ENCODE measurements at places on chromosomes 12 and 14.

GRCh38 chr12:124480469-124481256 lies 86.7 kb downstream of the NCOR2 start:
- no peak for DNase-seq

DNA sequence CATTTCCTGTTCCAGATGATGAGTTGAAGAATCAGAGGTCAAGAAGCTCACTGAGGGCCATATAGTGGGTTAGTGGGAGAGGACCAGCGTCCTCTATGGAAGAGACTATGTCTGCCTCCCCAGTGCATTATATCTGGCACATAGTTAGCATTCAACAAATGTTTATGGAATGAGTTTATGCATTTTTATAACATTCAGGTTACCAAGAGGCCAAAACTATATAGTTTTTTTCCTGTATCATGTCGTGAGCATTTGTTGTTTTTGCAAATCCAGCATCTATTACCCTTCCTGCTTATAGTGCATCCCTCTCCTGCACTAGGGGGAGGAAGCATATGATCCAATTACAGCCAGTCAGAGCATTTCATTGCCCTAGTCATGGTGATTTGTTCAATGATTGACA lies 60.6 kb downstream of the SUDS3 start:
- no peak for DNase-seq

DNA sequence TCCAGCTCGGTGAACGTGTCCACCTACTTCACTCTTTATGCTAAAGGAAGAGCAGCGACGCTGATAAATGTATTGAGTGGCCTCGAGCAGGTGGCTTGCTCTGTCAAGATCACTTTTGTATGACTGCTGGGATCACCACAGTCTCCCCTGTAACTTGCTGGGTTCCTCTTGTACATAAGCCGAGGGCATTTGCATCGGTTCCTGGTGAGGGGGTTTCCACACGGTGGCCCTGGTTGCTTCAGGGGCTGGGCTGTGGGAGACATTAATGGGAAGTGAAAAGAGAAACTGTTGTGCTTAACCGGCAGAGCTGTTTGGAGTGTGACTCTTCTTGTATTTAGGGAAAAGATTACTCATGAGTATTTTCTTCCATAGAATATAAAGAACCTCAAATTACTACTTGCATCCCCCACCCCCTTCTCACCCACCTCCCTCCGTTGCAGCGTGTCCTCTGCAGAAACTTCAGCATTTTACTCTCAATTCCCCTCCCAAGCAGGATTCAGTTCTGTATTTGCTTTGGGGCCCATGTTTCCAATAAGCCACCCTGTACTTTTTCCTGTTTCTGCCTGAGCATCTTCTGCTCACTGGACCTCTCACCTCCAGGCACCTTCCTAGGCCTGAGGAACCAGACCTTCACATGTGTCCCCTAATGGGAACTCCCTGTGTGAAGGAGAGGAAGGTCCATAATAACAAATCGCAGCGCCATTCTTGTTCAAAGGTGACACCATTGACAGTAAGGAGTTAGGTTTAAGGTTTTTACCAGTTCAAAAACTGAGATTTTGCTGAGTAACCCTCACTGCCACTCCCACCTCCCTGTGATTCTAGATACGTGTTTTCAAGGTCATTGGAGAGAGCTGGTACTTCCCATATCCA lies 187.0 kb downstream of the ETV6 start:
- peak; percentile 58 for DNase-seq

DNA sequence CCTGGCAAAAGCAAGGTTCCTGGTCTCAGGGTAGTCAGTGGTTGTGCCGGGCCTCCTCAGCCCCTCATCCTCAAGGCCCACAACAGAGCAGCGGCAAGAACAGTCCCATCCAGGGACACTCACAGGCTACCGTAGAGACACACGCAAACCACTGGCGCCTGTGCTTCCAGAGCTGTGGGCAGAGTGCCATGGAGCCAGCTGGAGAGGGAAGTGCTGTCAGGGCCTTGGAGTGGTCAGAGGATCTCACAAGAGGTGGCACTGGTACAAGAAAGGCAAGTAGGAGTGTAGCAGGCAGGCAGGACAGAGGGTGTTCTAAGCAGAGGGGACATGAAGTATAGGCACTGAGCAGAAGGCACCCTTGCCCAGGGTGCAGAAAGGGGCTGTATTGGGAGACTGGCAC lies 34.6 kb downstream of the ANKRD9 start:
- DNase-seq = no peak

- no peak for DNase-seq
Measured at GRCh38 chr14:41130274-41130673, 476.4 kb upstream of the LRFN5 start.

GRCh38 chr12:49054096-49054495 lies 6.5 kb downstream of the KMT2D start:
- DNase-seq = no peak

- DNase-seq = no peak
Measured at GRCh38 chr14:90426663-90427062, 29.8 kb downstream of the CALM1 start.

- no peak for DNase-seq
Measured at GRCh38 chr14:24079491-24080141, 8.3 kb downstream of the CPNE6 start.

DNA sequence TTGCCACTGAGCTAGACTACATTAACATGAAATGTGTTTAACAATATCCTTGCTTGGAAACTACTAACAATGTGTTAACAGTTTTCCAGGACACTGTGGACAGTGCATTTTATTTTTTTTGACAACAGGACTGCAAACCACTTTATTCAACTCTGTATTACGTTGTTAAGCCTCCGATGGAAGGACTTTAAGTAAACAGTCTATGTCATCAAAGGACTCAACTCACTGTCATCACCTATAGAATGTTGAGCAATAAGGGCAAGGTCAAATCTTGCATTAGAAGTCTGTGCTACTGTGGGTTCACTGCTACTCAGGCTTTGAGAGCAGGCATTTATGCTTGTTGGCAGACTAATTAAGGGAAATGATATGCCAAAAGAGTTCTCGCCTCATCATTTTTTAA lies 483.7 kb downstream of the FLRT2 start:
- DNase-seq = no peak

GRCh38 chr12:117063162-117063911 lies 35.9 kb downstream of the TESC start:
- no peak for DNase-seq

- no peak for DNase-seq
Measured at GRCh38 chr12:50132505-50133135, 20.6 kb downstream of the COX14 start.

- no peak for DNase-seq
Measured at GRCh38 chr14:55607386-55607785, 27.4 kb downstream of the KTN1 start.

DNA sequence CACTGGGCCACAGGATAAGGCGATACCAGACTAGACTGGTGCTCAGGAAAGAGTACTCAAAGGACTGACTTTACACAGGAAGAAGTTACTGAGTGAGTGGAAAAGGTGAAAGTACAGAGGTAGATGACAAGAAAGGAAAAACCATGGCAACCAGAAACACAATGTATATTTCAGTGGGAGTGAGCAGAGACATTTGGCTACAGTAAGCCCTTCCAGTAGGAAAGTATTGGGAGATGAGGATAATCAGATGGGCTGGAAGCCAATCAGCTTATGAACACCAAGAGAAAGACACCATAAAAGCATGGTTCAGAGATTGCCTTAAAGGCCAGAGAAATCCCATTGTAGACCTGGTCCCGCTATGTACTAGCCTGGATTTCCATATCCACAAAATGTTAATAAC lies 51.6 kb downstream of the TMTC1 start:
- DNase-seq = no peak

GRCh38 chr14:68723808-68724268 lies 69.0 kb downstream of the ZFP36L1 start:
- no peak for DNase-seq

DNA sequence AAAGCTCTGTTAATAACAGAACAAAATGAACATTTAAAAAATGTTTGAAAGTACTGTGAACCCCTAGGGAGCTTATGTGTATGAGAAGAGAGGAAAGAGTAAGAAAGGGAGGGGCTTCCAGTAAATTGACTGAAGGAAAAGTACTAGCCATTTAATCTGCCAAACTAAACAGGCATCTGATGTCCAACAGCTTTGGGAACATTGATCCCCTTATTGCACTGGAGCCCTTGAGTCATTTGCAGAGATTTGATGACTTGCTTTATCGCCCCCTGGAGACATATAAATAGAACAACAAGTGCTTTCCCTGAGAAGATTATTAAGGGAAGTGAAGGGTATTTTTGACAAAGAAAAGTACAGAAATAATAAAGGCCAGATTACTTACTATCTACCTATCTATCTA lies 319.3 kb upstream of the NOVA1 start:
- no peak for DNase-seq

DNA sequence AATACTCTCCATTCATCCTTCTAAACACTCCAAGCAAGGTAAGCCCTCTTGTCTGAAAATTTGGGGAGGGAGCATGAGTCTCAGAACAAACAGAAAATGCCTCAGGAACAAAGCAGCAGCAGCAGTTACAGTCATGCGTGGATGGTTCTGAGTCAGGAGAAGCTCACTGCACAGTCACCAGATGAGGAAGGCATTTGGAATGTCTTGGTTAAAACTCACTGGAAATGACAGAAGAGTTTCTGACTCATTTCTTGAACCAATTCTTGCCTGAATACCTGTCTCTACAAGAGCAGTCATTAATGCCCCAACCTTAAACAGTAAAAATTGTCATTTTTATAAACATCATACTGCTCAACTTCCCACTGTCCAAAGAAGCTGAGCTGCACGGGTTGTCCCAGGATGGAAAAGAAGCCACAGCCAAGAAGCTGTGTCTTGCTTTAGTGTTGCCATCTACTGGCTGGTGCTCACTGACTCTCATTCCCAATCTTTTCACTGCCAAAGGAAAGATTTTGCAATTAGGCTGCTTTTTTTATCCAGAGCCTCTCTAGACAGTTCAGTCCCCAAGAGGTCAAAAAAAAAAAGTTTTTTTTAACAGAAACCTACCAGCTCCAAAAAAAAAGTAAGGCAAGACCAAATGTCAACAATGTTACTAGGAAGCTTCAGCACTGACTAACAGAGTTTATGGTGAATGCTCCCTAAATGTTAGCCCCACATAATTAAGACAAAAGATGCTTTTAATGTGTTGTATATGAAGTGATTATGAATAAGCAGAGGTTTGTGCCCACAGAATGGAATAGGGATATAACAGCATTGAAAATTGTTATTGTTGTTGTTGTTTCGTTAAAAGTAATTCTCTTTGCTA lies 40.4 kb downstream of the KICS2 start:
- no peak for DNase-seq

DNA sequence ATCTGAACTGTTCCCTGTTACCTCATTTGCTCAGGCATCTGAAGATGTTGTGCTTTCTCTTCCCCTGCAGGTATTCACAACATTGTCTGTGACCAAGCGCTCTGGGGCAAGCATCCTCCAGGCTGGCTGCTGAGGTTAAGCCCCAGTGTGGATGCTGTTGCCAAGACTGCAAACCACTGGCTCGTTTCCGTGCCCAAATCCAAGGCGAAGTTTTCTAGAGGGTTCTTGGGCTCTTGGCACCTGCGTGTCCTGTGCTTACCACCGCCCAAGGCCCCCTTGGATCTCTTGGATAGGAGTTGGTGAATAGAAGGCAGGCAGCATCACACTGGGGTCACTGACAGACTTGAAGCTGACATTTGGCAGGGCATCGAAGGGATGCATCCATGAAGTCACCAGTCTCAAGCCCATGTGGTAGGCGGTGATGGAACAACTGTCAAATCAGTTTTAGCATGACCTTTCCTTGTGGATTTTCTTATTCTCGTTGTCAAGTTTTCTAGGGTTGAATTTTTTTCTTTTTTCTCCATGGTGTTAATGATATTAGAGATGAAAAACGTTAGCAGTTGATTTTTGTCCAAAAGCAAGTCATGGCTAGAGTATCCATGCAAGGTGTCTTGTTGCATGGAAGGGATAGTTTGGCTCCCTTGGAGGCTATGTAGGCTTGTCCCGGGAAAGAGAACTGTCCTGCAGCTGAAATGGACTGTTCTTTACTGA lies 44.9 kb downstream of the EID3 start:
- DNase-seq = no peak

GRCh38 chr12:51677284-51677968 lies 86.4 kb downstream of the SCN8A start:
- DNase-seq = no peak

DNA sequence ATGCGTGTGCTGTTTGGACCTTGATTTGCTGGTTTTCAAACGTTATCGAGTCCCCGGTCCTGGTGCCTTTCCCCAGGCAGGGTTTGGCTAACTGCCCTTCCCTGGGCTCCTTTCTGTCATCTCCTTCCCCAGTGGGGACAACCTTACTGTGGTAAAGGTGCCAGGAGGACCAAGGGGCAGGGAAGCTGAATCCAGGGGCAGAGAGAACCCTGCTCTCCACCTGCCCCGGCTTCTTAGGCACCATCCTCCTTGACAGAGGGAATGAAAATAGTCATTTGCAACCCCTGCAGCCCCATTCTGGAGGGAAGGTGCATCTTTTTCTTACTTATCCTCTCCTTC lies 5.0 kb downstream of the CEBPE start:
- no peak for DNase-seq

GRCh38 chr12:127170226-127171180 lies 1096.5 kb upstream of the TMEM132C start:
- DNase-seq = no peak

- DNase-seq = no peak
Measured at GRCh38 chr12:47105914-47106674, 26.3 kb upstream of the AMIGO2 start.

DNA sequence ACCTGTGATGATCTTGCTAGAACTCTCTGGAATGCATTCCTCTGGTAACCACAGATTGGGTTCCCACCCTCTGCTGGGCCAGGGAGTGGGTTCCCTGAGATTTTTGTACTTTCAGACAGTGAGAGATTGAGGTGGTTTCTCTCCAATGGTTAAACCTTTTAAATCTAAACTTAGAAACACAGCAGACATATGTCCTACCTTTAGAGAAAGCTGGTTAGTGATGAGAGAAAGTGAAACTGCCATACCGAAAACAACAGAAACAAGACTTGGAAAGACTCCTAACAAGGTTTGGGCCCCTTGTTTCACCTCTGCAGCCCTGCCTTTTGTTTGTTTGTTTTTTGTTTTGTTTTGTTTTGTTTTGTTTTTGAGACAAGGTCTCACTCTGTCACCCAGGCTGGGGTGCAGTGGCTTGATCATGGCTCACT lies 9.7 kb upstream of the SGPP1 start:
- no peak for DNase-seq

DNA sequence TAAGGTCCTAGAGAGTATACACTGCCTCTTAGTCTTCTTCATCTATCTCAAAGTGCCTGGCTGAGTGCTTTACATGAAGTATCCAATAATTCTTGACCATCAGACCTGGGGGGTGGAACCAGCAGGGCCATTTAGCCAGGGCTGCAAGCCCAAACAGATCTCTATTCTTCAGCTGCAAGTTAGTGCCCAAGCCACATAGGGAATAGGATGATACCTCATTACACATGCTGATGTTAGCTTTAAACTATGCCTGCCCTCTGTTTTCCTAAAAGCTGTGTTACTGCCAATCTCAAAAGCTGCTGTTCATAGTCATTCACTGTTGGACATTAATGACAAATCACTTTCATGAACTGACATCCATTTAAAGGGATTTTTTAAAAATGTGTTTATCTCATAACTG lies 16.7 kb upstream of the IFNG start:
- no peak for DNase-seq

GRCh38 chr12:119808441-119808840 lies 68.7 kb downstream of the CIT start:
- DNase-seq = no peak

GRCh38 chr12:52380271-52380694 lies 5.2 kb downstream of the KRT84 start:
- no peak for DNase-seq

- DNase-seq = no peak
Measured at GRCh38 chr14:69010648-69011047, 31.5 kb upstream of the ACTN1 start.

Data from stimulated activated CD4-positive, alpha-beta T cell treated with anti-CD3 and anti-CD28 coated beads, Interleukin-1b, Interleukin-23, amount 100 ng/mL, for 24 hours (primary cell).